ENCODE measurements at places on chromosomes 4 and X.

- no peak for DNase-seq
Measured at GRCh38 chr4:1021386-1022050, 10.1 kb downstream of the FGFRL1 start.

GRCh38 chrX:12611471-12611870 is 179.7 kb upstream of the PRPS2 start:
- no peak for DNase-seq

DNA sequence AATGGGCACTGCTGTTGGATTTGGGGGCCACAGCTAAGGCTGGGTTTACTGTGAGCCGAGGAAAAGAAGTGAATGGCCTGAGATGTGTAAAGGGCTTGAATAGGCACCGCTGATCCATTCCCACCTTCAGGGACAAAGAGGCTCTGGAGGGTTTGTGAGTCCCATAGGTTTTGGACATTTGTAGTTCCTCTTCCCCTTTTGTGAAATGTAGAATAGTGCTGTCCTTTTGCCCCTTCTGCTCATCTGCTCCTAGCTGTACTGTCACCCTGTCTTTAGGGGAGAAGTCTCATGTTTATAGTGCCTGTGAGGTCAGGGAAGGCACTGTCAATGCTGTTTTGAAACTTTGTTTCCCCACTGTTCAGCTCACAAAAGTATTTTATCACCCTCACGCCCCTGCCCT is 26.4 kb upstream of the CLCN4 start:
- DNase-seq, result no peak

DNA sequence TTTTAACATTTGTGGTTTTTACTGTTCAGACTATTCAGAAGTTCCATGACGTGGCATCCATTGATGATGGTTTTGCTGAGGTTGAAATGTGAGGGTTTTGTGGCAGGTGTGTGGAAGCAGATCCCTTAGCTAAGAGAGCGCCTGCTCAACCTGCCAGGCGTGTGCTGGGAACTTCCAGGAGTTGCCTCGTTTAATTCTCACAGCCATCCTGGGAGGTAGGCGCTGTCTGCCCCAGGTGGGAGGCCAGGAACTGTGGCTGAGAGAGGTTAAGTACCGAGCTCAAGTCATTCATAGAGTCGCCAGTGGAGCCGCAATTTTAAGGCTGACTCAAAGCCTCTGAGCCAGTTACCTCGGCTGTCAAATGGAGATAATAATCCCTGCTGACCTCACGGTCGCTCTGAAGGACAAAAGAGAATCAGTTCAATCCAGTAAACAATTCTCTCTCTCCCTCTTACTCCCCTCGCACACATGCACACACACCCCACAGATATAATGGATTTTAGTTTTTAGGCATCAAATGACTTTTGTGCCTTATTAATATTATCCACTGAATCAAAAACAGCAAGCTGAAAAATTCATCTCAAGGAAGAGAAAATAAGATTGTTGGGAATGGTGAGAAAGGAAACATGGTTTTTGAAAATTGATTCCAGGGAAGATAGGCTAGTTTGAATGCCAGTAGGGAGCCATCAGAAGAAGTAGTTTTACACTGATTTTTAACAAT is 171.3 kb downstream of the PTTG2 start:
- DNase-seq, result no peak

DNA sequence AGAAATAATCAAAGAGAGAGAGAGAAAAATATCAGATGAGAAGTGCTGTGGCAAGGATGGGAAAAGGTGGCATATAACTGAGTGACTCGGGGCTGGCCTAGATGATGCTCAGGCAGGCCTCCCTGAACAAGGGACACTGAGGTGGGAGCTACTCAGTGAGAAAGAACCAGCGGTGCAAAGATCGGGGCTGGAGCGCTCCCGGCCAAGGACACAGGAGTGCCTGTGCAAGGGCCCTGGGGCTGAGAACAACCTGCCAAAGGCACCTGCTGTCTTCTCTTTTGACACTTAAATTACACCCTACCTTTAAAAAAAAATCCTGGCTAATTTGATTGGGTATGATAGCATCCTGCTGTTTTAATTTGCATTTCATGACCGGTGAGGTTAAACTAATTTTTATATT is 77.7 kb upstream of the C4orf50 start:
- DNase-seq, result no peak

DNA sequence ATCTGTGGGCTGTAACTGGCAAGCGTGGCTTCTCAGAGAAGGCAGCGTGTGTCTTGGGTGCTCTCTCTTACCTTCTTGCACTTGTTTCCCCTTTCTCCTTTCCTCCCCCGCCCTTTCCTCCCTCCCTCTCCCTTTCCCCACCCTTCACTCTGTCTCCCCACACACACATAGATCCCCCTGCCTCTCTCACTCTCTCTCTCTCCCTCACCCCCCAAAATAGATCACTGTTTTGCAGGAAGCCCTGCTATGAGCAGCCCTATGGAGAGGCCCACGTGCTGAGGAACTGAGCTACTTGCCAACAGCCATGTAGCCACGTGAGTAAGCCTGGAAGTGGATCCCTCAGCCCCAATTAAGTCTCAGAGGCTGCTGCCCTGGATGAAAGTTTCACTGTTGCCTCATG is 4.3 kb upstream of the PNMA6E start:
- no peak for DNase-seq

DNA sequence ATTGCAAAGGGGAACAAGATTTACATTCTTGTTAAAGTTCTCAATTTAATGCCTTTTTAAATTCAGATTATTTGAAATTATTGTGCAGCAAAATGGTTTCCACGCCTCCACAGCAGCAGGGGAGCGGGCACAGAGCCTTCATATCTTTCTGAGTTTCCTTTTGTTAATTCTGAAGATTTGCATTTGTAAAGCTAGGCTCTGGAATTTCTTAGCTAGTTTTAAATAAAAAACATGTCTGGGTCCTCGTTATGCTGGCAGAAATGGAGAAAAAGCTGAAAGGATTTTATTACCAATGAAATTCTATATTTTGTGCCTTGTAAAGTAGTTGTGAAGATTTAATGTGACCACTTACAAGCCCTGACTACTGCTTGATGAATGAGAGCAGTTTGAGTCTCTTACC is 40.8 kb upstream of the MAGED1 start:
- DNase-seq, result no peak

DNA sequence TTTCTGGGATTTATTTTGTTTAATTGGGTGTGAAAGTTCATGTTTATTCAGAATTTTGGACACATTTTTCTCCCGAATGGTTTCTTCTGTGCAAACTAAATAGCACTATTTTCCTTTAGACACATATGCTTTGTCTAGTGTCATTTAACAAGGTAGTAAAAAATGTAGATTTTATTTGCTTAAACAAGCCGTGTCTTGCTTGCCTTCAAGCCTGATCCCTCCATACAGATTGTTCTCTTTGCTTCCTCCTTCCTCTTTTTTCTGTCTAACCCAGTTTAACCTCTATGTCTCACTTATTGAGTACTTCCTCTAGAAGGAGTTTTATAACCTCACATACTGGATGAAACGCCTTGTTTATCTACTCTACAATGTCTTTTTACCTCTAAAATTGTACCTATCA is 211.8 kb downstream of the NPFFR2 start:
- no peak for DNase-seq

GRCh38 chr4:42320822-42321388 is 76.4 kb upstream of the SHISA3 start:
- no peak for DNase-seq

DNA sequence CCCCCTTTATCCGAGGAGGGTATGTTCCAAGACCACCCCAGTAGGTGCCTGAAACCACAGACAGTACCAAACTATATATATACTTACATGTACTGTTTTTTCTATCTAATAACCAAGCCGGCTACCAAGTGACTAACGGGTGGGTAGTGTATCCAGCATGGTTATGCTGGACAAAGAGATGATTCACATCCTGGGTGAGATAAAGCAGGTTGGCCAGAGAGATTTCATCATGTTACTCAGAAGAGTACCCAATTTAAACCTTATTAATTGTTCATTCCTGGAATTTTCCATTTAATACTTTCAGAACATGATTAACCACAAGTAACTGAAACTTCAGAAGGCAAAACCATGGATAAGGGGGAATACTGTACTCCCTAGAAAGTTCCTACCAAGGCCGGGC is 46.5 kb downstream of the RFC1 start:
- DNase-seq, result no peak

GRCh38 chr4:70449220-70449619 is 22.8 kb upstream of the MUC7 start:
- no peak for DNase-seq

DNA sequence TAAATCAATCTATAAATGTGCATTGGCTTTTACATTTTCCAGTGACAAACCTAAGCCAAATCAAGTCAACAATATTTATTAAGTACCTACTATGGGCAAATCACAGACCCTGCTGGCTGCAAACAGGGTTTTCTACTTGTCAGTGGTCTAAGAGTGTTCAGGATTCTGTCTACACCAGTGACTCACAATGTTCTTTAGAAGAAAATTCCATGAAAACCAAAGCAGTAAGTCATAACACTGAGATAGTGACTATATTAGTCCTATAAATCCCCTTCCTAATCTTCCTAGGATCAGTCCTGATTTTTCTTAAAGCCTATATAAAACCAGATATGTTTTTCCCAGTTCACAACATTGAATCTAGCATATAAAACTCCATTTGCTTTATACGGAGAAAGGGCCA is 69.7 kb downstream of the PPP3CA start:
- DNase-seq, result no peak

- DNase-seq, result no peak
Measured at GRCh38 chr4:91226867-91227266, 1076.9 kb upstream of the GRID2 start.

- no peak for DNase-seq
Measured at GRCh38 chr4:21768349-21769310, 179.9 kb downstream of the KCNIP4 start.

DNA sequence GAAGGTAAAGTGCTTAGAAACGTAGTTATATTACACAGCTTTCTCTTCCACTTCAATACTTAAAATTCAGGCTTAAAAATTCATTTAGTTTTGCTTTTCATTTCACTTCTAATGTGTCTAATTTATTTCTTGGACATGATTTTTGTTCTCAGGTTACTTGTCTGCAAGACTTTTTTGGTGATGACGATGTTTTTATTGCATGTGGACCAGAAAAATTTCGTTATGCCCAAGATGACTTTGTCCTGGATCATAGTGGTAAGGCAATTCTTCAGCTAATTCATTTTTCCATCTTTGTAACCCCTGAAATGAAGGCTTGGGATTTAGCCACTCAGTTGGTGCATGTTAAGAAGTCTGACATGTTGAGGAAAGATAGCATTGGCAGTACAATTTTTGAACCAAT is 114.7 kb downstream of the DCLK2 start:
- DNase-seq, result no peak

DNA sequence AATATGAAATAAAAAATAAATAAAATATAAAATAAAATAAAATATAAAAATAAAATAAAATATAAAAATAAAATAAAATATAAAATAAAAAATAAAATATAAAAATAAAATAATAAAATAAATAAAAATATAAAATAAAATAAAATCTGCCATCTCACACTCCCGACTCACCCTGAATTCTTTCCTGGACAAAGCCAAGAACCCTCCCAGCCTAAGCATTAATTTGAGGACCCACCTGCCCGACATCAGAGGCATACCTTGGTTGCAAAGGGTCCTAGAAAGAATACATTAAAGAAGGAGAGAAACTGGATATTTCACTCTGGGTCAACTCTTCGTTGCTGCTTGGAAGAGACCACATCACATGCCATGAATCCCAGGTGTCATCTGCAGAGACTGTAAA is 138.3 kb downstream of the CRLF2 start:
- DNase-seq, result no peak

- no peak for DNase-seq
Measured at GRCh38 chrX:45422216-45422925, 221.7 kb upstream of the DIPK2B start.

GRCh38 chr4:125382995-125383394 is 68.2 kb downstream of the FAT4 start:
- DNase-seq, result no peak
